COR-L47 (cell line): ENCODE measurements at places on chromosomes 5 and 9.

DNA sequence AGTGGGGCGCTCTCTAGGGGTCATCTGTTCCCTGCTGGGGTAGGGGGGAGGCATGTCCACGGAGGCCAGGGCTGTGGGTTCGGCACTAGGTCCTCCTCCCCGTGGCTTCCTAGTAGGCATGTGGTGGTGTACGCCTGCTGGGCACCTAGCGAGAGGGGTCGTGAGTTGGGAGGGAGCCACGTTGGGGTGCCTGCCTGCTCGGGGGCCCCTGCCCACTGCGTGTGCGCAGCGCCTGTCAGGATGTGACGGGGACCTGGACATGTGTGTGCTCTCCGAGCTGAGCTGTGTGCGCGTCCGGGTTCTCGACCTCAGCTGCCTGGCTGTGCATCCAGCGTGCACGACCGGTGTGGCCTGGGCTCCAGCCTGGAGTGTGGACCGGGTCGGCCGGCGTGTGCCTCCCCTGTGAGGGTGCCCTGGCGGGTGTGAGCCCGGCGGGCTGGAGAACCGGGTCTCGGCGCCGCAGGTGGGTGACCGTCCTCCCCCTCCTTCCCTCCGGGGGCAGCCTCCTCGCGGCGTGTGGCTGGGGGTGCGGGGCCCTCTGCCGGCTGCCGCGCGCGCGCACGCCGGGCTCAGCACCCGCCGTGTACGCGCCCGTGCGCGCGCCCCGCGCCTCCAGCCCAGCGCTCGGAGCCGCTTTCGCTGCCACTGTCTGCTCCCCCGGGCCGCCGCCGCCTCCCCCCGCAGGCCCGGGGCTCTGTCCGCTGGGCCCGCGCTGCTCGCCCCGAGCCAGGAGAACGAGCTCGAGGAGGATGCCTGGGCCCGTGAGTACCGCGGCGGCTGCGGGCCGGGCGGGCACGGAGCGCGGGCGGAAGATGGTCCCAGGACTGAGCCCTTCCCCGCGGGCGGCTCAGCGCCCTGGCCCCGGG lies at the start of gene PRR7:
TSS of gene PRR7 (plus strand) at position 615 of the 866 bp plus-strand sequence. CDS start 8,254 bp downstream, outside the sequence.
- peak; percentile 74 for DNase-seq

- peak; percentile 58 for DNase-seq
Measured at GRCh38 chr9:38380230-38380871, 12.2 kb upstream of the ALDH1B1 start.

GRCh38 chr9:94937214-94937903 lies 210.9 kb downstream of the AOPEP start:
- DNase-seq = no peak

- DNase-seq = no peak
Measured at GRCh38 chr9:92242260-92243136, 51.0 kb downstream of the IARS1 start.

- DNase-seq = no peak
Measured at GRCh38 chr5:155886311-155887031, 440.5 kb upstream of the SGCD start.

GRCh38 chr5:132232465-132232864 lies 4.8 kb upstream of the P4HA2 start:
- DNase-seq = no peak

DNA sequence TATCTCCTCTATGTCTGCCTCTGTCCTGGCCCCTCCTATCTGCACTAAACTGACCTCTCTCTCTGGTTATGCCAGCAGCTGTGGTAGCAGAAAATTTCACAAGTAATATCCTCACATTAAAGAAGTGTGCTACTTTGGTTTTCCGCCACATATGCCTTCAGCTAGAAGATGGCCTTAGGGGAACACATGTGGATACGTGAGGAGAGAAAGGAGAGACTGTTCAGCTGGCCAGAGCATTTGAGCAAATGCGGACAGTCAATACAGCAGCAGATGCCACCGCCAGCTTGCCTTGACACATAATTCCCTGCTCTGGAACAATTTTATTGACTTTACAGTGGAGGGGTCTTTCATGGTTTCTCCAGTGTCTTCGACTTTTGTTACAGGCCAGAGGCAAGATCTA lies 434.6 kb downstream of the TAF11L14 start:
- no peak for DNase-seq

- no peak for DNase-seq
Measured at GRCh38 chr9:103707181-103707580, 386.9 kb upstream of the SMC2 start.

DNA sequence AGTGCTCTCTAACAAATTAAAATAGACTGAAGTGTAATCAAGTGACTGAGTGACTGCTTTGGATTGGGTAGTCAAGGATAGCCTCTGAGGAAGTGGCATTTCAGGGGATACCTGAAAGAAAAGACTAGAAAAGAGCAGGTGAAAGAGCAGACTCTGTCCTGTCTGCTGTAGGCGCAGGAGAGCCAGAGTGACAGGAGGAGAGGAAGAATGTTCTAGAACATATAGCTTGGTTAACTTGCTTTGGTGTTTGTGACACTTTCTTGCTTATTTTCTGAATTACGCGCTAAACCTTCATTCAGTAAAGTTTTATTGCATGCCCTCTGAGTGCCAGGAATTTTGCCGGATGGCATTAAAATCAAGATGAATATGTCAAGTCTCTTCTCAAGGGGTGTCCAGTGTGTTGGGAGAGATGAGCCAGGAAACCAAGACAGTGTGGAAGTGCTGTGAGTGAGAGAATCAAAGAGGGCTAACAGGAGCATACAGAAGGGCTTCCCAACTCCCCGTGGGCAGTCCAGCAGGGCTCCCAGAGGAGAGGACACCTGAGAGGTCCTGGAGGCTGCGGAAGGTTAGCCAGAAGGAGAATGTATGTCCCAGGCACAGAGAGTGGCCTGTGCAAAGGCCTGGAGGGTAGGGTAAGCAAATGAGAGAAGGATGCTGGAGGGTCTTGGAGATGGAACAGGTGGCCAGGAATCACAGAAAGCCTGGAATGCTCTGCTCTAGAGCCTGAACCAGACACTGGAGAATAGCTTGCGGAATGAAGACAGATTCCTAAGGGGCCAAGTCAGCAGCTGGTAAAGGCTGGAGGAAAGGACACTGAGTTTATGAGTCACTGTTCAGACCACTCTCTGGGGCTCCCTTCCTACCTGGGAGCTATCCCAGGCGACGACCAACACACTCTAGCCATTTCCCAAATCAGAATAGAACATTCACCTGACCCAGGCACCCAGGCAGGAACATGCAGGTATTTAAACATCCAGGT lies 59.3 kb downstream of the SLC22A5 start:
- no peak for DNase-seq

GRCh38 chr5:6652025-6652424 lies 18.8 kb downstream of the SRD5A1 start:
- DNase-seq = peak; percentile 4

GRCh38 chr9:75170898-75171360 lies 82.6 kb downstream of the OSTF1 start:
- DNase-seq = no peak

DNA sequence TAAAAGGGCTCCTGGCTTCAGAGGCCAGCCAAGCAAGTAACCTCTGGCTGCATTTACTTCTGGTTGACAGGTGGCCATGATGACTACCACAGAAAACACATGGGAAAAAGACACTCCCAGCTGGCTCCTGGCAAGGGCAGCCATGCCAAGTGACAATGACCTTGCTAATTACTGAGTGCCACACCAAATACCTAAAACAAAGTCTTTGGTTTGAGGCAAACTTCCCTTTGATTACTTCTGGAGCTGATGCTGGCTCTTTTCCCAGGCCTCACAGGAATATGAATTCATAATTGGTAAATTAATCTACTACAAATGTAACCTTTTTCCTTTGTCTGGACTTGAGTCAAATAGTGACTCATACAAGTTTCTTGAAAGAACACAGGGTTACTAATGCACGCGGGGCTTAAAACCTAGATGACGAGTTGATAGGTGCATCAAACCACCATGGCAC lies 61.0 kb downstream of the LPAR1 start:
- no peak for DNase-seq

GRCh38 chr5:14123974-14124482 lies 19.1 kb upstream of the TRIO start:
- DNase-seq = peak; percentile 82

- no peak for DNase-seq
Measured at GRCh38 chr5:40499518-40500273, 180.0 kb upstream of the PTGER4 start.

DNA sequence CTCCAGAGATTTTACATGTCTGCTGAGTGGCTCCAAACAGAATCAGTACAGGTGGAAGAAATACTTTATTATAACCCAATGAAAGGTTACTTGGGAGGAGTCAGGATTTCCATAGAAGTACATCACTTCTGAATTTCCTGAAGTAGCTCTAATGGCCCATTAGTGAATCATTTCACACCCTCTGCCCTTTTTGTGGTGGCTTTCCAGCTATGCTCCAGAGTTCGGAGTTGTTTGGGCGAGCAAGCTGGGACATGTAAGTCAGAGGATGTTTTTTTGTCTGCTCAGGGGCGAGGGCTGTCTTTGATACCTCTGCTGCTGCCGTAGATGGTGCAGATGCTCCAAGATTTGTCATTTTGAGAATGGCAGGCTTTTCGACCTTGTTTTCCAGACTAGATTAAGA lies 226.1 kb downstream of the GOLPH3 start:
- DNase-seq = no peak

DNA sequence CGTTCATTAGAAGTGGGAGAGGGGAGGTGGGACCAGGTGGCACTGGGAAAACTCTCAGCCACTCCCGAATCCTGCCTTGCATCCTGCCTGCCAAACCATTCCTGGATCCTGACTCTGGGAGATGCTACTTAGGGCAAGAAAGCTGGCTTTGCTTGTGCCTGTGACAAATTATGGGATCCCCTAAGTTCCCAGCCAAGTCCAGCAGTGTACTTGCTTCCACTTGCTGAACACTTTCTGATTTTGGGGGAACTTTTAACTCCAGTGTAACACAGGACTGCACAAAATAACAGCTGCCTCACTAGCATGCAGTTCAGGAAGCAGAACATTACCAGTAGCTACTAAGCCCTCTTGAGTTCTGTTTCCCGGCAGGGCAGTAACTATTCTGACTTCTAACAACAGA lies 12.5 kb upstream of the NKX2-5 start:
- no peak for DNase-seq

DNA sequence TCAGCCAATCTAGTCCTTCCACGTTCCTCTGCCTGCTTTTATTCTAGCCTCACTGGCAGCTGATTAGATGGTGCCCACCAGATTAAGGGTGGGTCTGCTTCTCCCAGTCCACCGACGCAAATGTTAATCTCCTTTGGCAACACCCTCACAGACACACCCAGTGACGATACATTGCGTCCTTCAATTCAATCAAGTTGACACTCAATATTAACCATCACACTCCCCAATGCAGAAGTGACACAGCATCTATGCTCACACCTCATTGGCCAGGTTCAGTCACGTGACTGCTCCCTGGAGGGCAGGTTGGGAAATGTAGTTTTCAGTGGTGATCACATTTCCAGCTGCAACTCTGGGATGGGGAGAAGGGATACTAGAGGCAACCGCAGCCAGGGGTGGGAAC lies 13.0 kb downstream of the SUSD3 start:
- DNase-seq = no peak

- DNase-seq = no peak
Measured at GRCh38 chr5:53165431-53166182, 56.0 kb upstream of the MOCS2 start.

DNA sequence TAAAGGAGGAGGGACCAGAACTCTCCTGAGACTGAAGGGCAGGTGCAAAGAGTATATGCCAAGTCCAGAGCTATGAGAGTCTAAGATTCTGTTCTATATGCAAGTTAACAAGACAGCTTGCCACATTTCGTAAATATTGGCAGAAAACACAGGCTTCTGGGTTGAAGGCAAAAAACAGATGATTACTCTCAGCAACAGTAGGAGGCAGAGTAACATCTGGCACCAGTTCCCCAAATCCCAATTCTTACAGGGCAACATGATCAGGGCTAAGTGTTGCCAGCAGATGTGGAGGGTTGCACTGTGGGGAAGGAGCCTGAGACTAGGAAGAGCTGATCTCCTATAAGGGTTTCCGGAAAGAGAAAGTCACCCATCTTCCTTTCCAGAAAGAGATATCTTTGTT lies 179.4 kb downstream of the PJA2 start:
- no peak for DNase-seq

DNA sequence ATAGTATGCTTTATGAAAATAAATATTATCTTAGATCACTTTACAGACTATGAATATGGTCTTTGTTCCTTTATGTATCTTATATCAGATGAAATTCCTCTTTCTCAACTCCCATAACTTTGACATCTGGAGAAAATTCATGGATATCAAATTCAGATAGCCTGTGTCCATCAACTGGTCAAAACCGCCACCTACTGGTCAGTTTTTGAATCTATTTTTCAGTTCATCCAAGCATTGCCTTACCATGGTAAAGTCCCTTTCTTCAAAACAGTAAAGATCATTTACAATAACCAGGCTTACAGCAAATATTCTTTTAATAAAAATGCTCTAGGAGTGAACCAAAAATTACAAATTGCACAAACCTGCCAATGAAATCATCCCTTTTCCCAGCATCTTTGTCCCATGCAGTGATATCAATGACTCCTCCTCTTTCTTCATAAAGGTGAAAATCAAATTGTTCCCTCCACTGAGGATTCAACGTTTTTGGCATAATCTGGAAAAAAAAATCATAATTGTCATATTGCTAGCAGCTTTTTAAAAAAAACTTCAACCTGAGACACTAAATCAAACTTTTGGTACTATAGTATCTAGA lies 290.5 kb downstream of the SLF1 start:
- DNase-seq = peak; percentile 31

GRCh38 chr5:159786901-159787691 lies 129.2 kb upstream of the ADRA1B start:
- DNase-seq = no peak

GRCh38 chr5:168464214-168464613 lies 22.1 kb upstream of the RARS1 start:
- no peak for DNase-seq
